ENCODE measurements at places on chromosomes 7 and 10.

DNA sequence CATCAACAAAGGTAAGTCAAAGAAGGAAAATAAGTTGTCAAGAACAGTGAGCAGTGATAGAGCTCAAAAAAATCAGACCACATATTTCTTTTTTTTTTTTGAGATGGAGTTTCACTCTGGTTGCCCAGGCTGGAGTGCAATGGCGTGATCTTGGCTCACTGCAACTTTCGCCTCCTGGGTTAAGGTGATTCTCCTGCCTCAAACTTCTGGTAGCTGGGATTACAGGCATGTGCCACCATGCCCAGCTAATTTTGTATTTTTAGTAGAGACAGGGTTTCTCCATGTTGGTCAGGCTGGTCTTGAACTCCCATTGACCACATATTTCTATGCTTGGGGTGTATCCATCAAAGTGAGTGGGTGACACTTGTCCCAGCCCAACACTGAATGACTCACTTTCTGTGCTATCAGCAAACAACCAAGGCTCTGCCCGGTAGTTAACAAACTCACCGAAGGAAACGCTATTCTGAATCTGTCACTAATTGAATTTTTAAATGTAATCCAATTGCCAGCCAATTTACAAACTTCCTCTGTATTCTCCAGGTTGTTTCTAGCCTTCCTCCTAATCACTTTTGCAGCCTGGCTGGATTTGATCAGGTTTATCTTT, 19.6 kb upstream of the SMNDC1 start:
- no peak for DNase-seq

DNA sequence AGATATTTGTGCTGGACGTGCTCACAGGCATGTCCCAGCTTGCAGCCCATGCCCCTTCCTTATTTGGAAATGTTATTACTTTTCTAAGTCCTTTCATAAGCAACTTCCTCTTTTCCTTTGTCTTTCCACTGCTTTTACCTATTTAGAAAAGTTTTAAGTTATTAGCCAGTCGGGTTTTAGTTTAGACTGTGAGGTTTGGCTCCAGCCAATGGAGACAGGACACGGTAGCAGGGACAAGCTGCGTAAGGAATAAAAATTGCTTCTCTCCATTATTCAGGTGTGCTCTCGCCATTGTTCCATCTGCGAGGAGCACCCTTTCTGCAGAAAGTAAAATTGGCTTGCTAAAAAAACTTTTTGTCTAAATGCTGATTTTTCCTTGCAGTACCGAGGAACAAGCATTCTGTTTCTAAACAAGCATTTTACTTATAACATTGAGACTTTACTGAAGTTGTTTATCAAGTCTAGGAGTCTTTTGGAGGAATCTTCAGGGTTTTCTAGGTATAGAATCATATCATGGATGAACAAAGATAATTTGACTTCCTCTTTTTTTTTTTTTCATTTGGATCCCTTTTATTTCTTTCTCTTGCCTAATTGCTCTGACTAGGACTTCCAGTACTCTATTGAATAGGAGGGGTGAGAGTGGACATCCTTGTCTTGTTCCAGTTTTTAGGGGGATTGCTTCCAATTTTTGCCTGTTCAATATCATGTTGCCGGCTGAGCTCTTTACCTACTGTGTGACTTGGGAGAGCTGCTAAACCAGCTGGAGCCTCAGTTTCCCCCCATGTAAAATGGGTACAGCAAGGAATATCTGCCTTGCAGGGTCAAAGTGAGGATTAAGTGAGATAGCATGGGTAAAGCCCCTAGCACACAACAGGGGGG, 63.8 kb downstream of the ALOX5 start:
- no peak for DNase-seq

- DNase-seq = no peak
These were observed 28.4 kb downstream of the ZNF33A start for GRCh38 chr10:38038932-38039245.

DNA sequence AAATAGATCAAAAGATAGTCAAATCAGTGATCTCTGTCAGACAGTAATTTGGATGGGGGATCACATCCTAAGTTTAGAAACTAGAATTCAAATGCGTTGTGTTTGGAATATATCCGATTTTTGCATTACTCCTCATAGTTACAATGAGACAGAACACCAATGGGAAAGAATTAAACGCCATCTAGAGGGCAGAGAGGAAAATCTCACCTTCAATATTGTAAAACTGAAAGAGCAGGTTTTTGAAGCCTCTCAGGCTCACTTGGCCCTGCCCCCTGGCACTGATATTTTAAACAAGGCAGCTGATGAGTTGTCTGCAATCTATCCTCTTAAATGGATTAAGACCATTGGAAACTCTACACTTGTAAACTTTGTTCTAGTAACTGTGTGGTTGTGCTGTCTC, 17.7 kb downstream of the FRG2B start:
- DNase-seq = no peak

GRCh38 chr7:92988941-92989545, 128.7 kb downstream of the SAMD9 start:
- DNase-seq = no peak

- DNase-seq = no peak
These were observed 810.1 kb upstream of the CELF2 start for GRCh38 chr10:10207538-10207937.

GRCh38 chr10:102782673-102783551, 39.2 kb downstream of the WBP1L start:
- no peak for DNase-seq

GRCh38 chr7:73700581-73701134, 17.3 kb downstream of the BUD23 start:
- DNase-seq = no peak

DNA sequence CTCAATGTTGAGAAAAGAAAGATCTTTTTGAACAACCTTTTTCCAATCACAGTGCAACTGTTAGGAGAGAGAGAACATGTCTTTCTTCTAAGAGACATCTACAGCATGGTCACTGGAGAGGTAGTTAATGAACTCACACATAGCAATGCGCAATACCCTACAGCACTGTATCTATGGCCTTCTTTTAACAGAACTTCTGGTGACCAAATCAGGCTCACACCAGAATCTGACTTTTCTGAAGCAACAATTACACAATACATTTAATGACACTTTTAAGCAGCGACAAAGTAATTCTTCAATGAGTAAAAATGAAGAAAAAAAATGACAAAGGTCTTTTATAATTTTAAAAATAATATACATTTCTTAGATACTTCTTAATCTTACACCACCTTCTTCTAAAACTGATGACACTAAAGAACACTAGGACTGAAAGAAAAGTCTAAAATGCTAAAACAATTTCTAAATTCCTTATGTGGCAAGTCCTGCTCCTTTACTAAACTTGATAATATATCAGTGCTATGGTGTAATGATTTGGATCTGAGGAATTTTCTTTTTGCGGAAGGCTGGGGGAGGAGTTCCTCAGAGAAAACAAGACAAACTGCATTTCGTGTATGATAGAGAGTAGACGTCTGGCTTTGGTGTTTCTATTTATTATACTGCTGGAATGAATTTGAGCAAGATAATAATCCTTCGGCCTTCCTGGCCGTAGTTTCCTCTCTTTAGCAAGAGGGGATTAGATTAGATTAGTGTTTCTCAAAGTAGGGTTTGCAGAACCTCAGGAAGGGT, 166.3 kb downstream of the ZNF438 start:
- no peak for DNase-seq

GRCh38 chr10:18690541-18690940, 31.3 kb downstream of the ARL5B start:
- no peak for DNase-seq

DNA sequence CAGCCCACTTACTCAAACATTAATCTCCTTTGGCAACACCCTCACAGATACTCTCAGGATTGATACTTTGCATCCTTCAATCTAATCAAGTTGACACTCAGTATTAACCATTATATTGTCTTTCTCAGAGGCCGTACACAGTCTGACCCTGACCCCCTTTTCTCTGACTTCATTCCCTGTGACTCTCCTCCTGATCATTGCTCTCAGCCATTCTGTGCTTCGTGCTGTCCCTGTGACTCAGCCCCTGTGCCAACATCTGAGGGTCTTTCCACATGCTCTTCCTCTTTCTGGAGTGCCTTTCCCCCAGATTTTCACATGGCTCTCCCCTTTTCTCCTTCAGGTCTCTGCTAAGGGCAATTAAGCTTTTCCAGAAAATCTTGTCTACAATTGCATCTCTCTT, 289.0 kb upstream of the PHYHIPL start:
- DNase-seq = no peak

DNA sequence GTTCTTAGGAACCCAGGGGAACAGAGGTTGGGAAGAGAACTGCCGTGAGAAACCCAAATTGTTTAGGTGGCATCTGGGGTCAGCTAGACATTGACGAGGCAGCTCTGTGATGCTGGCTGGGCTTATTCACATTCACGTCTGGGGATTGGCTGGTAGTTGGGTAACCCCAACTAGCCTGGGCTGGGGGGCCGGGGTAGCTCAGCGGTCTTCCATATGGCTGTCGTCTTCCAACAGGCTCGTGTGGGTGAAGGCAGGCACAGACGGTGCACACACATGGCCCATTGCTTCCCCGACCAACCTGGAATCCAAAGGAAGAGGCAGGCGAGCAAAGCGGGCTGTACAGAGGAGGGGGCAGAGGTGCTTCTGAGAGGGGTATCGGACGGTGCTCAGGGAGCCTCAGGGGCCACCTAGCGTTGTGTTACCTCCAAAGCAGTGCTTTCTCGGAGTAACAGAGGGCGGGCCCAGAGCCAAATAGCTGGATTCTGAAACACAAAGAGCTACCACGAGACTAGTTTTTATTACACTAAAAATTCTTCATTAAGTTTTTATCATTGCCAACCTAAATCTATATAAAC, 34.5 kb downstream of the MKI67 start:
- no peak for DNase-seq

- peak; percentile 48 for DNase-seq
These were observed 123.2 kb downstream of the NRP1 start for GRCh38 chr10:33211106-33211878.

DNA sequence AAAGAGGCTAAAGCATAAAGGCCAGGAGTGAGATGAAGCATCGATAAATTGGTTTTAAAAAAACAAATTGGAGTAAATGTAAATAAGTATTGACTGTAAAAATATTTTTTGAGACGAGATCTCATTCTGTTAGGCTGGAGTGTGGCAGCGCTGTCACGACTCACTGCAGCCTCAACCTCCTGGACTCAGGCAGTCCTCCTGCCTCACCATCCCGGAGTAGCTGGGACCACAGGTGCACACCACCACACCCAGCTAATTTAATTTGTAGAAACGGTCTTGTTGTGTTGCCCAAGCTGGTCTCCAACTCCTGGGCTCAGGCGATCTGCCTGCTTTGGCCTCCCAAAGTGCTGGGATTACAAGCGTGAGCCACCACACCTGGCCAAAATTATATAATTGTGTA, 17.8 kb downstream of the HNRNPA2B1 start:
- DNase-seq = no peak

- peak; percentile 43 for DNase-seq
These were observed 239.2 kb upstream of the AKR1E2 start for GRCh38 chr10:4586776-4587175.

GRCh38 chr7:105346138-105346537, 42.6 kb downstream of the SRPK2 start:
- no peak for DNase-seq

DNA sequence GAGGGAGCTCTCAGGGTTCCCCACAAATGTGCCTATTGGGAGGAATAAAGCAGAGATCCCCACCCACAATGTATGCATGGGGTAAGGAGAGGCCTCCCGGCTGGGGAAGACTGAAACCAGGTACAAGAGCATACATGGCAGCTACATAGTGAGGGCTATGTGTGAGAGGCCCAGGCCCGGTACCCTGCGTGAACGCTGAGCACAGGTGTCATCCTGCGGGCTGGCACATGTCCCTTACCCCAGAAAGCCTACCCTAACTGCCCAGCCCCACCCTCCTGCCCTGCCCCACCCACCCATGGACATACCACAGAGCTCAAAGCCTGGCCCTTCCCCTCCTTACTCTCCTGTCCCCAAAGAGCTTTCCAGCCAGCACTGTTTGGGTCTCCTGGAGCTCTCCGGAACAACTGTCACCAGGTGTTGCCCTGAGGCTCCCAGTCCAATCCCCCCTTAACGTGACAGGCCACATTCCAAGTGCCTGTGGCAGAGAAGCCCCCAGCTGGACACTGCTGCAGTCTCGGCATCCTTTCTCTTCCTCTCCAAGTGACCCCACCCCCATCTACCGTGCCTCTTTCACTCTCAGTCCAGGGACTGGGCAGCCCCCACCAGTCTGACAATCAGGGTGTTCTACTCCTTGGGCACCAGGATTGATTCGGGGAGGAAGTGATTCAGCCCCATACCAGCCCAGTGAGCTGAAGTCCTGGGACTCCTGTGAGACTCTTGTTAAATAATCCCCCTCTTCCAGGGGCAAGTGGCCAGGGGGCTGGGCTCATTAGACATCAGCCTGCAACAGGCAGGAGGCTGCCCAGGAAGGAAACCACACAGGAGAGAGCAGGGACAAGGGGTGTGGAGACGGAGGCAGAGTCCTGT, 19.6 kb downstream of the GRID1 start:
- DNase-seq = no peak

GRCh38 chr10:84341983-84342382, 13.6 kb downstream of the CCSER2 start:
- DNase-seq = no peak
